T-helper 2 cell (primary cell): ENCODE measurements at places on chromosomes 3 and 15.

DNA sequence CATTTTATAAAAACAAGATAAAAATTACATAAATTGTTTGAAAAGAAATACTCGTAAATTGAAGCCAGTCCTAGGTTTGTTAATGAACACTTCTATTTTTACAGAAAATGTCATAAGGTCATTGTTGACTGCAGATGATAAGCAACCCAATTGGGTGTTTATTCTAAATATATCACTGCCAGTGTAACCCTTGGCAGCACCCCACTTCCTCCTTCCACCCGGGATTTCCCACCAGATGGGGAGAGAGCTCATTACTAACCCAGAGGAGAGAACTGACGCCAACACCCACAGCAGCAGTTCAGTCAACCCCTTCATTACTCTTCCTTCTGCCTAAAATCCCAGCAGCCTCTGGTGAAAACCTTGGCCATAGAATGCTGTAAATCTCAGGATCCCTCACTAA is 307.6 kb downstream of the GAP43 start:
- DNase-seq = no peak

GRCh38 chr3:172617976-172618375 is 92.9 kb downstream of the NCEH1 start:
- DNase-seq = no peak

- no peak for DNase-seq
These were observed 1.9 kb downstream of the AEN start for GRCh38 chr15:88623061-88623460.

DNA sequence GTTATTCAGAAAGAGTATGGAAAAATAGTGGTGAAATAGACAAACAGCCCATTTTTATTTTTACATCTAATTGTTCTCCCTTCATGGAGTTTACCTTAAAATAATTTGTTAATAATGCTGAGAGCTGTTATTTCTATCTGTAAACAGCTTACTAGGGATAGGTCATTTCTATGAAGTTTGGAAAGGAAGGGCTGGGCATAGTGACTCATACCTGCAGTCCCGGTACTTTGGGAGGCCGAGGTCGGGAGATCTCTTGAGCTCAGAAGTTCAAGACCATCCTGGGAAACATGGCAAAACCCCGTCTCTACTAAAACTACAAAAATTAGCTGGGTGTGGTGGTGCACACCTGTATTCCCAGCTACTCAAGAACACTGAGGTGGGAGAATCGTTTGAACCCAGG is 624.3 kb upstream of the LMCD1 start:
- DNase-seq = no peak

DNA sequence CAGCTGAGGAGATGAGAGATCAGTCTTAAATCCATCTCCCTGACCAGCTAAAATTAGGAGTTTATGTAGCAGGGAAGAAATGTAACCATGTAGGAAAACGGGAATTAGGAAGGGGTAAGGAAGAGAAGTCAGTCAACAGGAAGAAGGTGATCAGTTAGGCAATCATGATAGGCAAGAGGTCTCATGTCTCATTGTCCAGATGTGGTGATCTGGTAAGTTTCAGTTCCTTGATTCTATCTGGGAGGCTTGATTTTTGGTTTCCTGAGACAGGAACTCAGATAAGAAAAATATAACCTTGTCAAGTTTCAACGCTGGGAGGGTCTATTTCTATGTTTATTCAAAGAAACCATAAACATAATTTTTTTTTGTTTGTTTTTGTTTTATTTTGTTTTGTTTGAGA is 40.3 kb upstream of the TBC1D5 start:
- no peak for DNase-seq

GRCh38 chr3:192156382-192156781 is 571.0 kb downstream of the FGF12 start:
- DNase-seq = no peak

DNA sequence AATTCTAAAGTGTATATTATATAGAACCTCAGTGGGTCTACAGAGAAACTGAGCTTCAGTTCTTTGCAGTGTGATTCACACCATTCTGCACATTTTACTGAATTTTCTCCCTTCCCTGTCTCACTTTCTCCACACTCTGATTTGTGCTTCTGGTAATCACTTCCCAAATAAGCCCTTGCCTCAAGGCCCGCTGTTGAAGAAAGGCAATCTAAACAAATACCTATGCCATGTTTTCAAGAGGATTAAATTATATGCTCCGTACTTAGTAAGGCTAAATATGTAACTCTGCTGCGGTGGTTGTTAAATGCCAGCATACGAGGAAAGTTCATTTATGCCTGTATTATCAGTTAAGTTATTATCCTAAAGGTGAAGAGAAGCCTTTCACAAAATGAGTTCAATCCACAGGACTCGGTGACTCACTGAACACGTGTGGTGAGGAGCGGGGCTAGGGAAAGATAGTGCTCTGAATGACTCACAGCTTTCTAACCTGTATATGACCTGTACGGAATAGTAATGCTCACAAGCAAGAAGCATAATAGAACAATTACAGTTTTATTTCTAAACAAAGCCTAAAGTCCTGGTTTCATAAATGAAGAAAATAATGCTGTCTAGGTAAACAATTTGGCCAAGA is 25.1 kb downstream of the CNTN6 start:
- DNase-seq = no peak

DNA sequence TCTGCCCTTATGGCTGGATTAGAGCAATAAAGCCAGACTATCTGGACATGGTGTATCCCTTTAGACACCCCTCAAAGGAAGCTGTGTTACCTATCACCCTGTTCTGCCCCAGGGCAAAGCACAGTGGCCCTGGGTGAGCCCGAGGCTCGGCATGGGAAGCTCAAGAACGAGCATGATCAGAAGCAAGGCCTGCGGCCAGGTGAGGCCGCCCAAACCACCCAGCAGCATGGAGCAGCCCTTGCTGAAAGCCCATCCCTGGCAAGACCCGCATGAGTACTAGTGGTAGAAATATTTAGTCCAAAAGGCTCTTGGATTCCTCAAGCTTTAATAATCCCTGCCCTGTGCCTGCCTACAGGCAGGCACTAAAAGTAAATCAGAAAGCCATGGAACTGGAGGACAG is 261.1 kb downstream of the MEX3B start:
- DNase-seq = no peak

DNA sequence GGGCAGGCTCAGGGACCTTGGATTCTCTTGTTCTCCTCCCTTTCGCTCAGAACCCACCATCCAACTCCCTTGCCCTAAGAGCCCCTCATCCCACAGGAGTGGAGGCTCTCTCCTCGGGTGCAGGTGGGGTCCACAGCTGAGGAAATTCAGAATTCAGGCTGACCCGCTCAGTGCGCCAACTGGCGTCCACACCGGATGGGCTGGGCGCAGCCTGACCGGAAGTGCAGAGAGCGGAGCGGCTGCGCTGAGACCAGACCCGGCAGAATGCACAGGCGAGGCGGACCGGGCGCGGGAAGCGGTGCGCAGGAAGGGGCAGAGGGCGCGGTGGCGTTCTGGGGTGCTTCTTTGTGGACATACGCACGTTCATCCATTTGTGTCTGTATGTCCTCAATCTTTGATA is 210.4 kb upstream of the NDN start:
- no peak for DNase-seq

DNA sequence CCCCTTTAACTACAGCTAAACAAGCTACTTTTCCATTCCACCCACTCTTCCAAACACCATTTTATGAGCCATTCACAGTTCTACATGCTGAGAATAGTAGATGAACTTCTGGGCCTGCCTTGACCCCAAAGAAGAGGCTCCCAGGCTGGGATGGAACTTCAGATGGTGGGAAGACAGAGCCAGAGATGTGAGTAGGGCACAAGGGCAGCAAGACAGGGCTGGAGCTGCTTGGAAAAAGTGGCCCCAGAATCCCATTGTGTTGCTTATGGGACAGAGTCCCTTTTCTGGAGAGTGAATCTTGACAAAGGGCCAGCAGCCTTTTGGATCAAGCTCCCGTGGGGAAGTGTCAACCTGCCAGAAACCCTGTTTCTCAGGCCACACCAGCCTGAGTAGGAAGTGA is 516.5 kb upstream of the PPP2R3A start:
- DNase-seq = no peak

GRCh38 chr15:71386448-71387236 is 271.4 kb downstream of the THSD4 start:
- DNase-seq = no peak

DNA sequence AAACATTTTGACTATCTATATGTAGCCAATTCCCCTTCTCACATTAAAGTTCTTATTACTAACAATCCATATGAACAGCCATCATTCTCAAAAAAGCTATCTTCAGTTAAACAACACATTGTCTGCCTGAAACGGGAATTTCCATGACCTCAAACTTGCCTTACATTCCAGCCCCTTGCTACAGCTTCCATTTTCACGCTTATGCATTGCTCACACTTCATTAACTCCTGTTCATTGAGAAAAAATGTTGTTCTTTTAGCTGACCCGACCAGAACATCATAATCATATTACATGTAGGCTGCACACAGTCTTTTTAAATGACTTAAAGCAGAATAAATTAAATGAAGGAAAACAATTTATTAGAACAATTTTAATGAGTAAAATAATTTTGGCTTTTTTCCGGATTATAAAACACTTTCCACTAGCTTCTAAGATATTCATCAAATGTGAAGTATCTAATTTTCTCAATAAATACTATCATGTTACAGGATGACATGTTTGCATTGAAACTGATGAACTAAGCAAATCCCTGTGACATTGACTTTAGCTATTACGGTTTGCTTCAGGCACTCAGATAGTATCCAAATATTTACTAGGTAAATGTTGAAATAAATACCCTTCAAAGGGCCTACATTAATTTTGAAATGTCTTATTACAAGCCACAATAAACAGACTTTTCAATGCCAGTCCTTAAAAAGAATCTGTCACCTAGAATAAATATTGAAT is 49.9 kb downstream of the P3H2 start:
- no peak for DNase-seq

- DNase-seq = no peak
These were observed 28.5 kb upstream of the SFMBT1 start for GRCh38 chr3:53074366-53074696.

DNA sequence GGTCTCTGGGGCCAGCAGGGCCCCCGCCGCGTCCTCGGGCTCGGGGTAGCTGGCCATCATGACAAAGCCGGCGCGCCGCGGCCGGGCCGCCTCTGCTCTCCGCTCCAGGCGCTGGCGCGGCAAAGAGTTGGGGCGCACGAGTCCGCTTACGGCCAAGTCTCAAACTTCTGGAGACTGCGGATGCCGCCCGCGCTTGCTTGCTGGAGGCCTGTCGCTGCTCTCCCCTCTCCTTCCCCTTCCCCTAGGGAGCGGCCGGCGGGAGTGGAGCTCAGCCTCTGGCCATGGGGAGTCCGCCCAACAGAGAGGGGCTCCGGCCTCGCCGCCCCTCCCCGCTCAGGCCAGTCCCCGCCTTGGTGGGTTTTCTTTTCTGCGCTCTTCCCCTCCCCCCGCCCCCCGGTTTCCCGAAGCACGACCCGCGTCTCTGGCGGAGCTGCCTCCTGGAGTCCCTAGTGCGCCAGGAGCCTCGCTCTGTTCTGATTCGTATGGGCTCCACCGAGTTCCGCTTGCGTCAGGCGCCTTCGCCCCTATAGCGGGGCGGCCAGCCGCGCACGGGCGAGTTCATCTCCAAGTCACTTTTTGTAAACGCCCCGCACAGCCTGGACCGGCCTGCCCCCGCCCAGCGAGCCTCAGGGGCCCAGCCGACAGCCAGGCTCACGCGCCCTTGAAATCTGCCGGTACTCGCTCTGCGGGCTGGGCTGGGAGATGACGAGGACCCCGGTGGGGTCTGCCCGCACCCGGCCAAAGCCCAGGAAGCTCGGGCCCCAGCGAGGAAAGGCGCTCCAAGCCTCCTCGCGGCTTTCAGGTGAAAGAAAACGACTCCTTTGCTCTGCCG is at the start of the genes FOXL2 and FOXL2NB:
Gene FOXL2, minus strand, starts transcription at position 475 of the 832 bp plus-strand sequence. Its CDS starts 415 bp downstream, at position 60.
Gene FOXL2NB, plus strand, starts transcription at position 555 of the 832 bp plus-strand sequence. Its CDS starts 148 bp downstream, at position 703.
- DNase-seq = no peak

- DNase-seq = no peak
These were observed 41.0 kb upstream of the TCF12 start for GRCh38 chr15:56877255-56877970.

- no peak for DNase-seq
These were observed 23.8 kb downstream of the RAB11A start for GRCh38 chr15:65893060-65893459.

DNA sequence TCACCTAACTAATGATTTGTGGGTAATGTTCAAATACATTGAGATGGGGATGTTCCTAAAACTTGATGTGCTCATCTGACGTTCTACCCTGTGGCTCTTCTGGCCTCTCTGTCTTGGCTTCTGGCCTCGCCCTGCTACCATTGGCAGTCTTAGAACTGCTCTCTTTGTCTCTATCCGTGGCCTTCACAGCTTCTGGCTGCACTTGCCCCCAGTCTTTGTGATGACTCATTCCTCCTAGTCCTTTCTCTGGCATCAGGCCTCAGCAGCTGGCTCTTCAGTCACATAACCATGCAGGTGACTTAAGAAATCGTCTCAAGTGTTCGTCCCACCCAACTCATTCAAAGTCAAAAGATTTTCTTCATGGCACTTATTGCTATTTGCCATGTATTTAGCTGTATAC is 188.1 kb downstream of the BBX start:
- DNase-seq = no peak

DNA sequence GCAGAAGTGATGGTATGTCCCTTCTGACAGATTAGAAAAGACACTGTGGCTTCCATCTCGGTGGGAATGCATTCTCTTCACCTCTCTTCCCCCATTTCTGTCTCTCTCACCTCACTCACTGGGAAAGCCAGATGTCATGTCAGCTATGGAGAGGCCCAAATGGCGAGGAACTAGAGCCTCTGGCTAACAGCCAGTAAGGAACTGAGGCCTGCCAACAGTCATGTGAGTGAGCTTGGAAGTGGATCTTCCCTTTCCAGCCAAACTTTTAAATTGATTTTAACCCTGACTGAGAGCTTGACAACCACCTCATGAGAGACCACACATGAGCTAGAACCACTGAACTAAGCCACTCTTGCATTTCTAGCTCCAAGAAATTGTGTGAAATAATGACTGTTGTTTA is 35.2 kb upstream of the CDAN1 start:
- no peak for DNase-seq

DNA sequence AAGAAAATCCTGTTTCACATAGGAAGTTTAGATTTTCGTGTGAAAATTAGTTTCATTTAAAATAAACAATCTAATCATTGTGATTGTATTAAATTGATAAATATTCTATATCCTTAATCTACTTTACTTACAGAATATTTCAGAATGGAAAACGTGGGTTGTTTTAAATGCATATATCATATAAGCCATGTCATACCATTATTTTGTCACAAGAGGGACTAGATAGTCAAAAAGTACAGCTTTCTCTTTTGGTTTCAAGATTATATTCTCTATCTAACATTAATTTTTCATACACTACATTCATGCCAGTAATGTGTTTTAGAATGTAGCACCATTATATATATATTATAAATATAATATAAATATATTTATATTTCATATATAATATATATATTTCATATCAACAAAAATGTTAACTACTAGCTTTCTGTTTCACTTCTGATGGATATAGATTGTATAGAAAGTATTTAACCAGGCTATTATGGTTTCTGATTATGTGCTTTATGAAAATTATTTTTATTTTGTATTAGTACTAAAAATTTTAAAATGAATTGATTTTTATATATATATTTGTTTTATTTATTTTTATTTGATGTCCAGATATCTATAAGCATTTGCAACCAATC is 45.3 kb downstream of the OSTN start:
- DNase-seq = no peak

DNA sequence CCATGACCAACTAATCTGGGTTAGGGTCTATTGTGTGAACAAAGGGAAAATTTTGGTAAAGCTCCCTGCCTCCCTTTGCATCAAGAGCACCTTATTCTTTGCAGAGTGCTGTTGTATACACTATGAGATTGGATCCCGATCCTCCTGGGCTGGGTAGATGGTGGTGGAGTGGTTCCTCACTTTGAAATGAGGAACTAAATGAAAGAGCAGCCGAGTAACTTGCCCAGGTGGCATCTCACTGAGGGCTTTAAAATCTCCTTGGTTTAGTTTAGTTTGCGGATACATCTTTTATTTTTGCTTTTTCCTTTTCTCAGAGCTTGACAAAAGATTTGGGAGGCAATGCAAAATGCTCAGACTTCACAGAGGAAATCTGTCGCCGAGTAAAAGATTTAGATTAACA is 19.4 kb downstream of the IDH3A start:
- DNase-seq = no peak
